ENCODE measurements at places on chromosomes 13 and 19. TPM values are rescaled to one million over a fixed set of nuclear protein-coding genes. Genes with fewer than 3 reads are reported as not detected.

The GDF15 gene
- 281 TPM for total RNA-seq

DNA sequence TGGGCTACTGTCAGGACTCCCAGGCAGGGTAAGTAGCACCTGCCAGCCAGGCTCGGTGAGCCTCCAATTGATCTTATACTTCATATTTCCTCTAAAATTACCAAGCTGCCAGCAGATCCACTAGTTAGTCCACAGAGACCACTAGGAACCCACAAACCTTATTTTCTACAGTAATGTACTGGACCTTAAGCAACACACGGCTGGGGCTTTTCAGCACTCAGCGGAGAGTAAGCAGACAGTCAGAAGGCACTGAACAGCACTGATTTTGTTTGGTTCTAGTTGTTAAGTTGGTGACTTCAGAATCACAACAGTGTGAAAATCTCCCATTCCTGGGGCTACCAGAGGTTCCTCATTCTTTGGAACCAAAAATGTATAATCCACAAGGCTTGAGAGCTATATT is 56.1 kb downstream of the MRPL57 start:
- DNase-seq, result no peak

GRCh38 chr13:44159633-44160279 is 213.9 kb upstream of the SERP2 start:
- peak; percentile 33 for DNase-seq

DNA sequence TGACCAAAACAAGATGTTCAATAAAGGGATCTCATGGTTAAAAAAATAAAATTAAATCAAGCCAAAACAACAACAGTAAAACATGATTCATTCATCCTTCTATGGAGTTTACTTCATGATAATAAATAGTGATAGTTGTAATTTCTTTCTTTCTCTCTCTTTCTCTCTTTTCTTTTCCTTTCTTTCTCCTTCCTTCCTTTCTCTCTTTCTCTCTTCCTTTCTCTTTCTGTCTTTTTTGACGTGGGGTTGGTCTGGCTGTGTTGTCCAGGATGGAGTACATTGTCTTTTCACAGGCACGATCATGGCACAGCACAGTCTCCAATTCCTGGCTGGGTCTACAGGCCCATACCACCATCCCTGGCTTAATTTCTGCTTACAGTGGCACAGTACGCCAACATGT is 29.1 kb upstream of the PCCA start:
- DNase-seq, result no peak

- DNase-seq, result no peak
Measured at GRCh38 chr13:63090524-63090923, 1674.9 kb upstream of the PCDH20 start.

DNA sequence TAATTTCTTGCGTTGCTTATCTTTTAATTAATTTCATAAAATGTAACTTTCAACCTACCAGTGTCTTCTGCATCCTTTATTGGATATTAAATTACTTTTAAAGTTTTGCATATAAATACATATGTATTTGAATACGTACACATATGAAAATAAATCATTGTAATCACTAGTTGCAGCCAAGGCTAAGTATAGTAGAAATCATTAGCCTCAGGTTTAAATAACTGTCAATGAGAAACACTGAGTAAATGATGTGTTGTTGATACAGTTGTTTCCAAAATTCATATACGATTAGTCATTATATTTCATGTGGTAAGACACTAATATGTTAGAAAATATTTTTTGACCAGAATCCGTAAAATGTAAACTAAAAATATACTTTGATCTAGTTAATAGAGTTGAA is 1267.1 kb upstream of the PCDH20 start:
- DNase-seq, result no peak

DNA sequence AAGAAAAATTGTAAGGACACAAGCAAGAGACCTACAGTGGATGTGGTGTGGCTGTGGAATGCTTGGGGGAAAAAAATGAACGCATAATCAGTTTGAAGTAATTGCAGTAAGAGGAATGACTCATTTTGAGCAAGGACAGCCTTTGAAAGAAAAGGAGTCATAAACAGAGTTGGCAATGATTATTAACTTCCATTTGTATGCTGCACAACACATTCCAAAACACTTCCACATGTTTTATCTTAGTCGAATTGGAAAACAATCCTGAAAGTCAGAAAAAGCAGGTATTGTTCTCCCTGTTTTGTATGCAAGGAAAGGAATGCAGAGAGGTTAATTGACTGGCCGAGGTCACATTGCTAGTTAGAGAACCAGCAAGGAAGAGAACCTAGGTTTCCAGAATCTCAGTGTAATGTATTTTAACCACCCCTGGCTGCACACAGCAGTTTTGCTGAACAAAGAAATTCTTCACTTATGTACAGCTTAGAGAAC is 630.0 kb upstream of the MIR17HG start:
- no peak for DNase-seq

The TBXA2R gene
- total RNA-seq, result 1.2 TPM

- DNase-seq, result no peak
Measured at GRCh38 chr13:53622456-53622855, 593.8 kb downstream of the OLFM4 start.

The RNF225 gene
- 0.26 TPM for total RNA-seq

DNA sequence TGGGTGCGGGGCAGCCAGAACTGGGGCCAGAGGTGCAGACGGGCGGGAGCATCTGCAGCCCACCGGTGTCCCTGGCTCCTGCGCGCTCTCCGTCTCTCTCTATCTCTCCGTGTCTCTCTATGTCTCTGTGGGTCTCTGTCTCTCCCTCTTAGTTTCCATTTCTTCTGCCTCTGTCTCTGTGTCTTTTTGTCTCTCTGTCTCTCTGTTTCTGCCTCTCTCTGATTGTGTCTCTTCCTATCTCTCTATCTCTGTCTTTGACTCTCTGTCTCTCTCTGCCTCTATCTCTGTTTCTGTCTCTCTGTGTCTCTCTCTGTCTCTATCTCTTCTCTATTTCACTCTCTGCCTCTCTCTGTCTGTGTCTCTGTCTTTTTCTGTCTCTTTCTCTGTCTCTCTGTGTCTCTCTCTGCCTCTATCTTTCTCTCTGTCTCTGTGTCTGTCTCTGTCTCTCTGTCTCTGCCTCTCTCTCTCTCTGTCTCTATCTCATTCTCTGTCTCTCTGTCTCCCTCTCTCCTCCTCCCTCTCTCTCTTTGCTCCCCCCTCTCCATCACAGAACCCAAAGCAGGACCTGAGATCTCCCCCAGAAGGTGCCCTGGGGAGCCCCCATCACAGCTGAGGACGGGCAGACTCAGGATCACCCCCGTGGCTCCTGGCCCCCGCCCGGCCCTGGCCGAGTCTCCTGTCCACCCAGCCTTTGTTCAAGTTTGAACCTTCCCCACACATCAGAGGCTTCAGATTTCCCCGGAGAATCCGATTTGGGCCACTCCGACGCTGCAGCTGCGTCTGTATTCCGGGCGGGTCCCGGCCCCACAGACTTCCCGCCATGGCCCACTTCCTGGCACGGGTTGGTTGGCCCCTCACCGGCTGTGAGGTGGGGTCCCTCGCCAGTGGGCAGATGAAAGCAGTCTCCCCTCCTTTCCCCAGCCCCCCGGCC is 48.6 kb upstream of the TCF3 start:
- DNase-seq, result no peak

DNA sequence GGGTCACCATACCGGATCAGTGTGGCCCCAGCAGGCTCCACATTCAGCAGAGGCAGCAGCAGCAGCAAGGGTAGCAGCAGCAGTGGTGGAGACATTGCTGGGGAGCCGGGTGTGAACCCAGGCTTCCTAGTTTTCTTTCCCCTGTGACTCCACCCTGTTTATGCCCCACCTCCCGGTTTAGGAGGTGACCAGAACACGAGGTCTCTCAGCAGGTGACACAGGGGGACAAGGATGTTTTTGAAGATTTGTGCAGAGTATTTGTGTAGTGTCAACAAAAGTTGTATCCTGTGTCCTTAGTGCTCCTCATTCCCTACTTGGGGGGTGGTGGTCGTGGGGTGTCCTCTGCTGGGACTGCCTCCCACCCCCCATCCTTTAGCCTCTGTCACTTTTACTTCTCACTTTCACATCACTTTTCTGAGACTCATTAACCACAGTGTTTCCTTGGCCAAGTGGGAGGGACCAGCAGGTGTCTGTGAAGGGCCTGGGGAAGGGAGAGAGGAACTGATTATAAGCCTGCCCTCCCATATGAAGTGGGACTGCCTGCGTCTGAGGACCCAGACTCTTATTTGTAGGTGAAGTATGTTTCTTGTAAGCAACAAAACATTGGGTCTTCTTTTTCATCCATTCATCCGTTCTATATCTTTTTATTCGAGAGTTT is 15.6 kb upstream of the KCNC3 start:
- no peak for DNase-seq

GRCh38 chr13:45332831-45333219 is 8.2 kb downstream of the TPT1 start:
- no peak for DNase-seq

GRCh38 chr13:23105051-23105450 is 75.7 kb upstream of the SGCG start:
- DNase-seq, result no peak

DNA sequence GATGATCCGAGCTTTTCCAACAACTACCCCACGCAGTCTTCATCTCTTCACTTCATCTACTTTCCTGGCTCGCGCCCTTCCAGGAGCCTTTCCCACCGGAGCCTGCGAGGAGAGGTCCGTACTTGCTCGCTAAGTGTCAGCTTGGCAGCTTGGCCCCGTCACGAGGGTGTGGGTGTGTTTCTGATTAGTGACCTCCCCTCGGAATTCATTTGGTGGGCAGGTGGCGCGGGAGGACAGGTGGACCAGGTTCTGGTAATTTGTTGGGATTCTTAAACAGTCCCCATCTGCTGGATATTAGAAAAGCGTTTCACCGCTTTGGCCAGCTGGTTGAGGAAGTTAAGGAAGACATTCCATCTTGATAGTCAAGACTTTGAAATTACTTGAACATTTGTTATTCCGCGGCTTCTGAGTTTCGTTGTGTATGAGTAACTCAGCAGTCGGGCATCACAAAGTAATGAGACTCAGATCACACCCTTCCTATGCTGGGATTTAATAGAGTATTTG is 515 bp downstream of the UFM1 start:
- DNase-seq, result peak; percentile 13

- DNase-seq, result no peak
Measured at GRCh38 chr19:55679343-55680257, 4.6 kb downstream of the EPN1 start.

The N4BP2L1 gene
- 0.15 TPM for total RNA-seq
